Natural killer cell (primary cell): ENCODE measurements at places on chromosomes 16 and 17. TPM values are rescaled to one million over a fixed set of nuclear protein-coding genes. Genes with fewer than 3 reads are reported as not detected.

MYH2 gene
- not detected for total RNA-seq

TNP2 gene
- not detected for total RNA-seq

DOK4 gene
- 2.5 TPM for total RNA-seq

EFNB3 gene
- not detected for total RNA-seq

PLA2G10 gene
- total RNA-seq: not detected

ORC6 gene
- 11.4 TPM for total RNA-seq

SCARF1 gene
- total RNA-seq: 3.1 TPM

MYOCD gene
- not detected for total RNA-seq

HS3ST3A1 gene
- total RNA-seq: 2.5 TPM

USB1 gene
- total RNA-seq: 86.0 TPM

ATP2C2 gene
- not detected for total RNA-seq

TP53TG3D gene
- total RNA-seq: 0.56 TPM

SKAP1 gene
- 227 TPM for total RNA-seq

MYH8 gene
- not detected for total RNA-seq

TBC1D3I gene
- total RNA-seq: 1.3 TPM

KRTAP4-6 gene
- not detected for total RNA-seq

ZNF624 gene
- total RNA-seq: 7.2 TPM

KRTAP4-11 gene
- total RNA-seq: not detected

KRT40 gene
- total RNA-seq: not detected

TBC1D3H gene
- total RNA-seq: not detected

CD19 gene
- total RNA-seq: 2.5 TPM

TBX6 gene
- total RNA-seq: 0.98 TPM

HOXB4 gene
- 6.7 TPM for total RNA-seq

MMP25 gene
- total RNA-seq: 62.2 TPM

GNG13 gene
- not detected for total RNA-seq

TXNDC17 gene
- 15.4 TPM for total RNA-seq

BICDL2 gene
- total RNA-seq: not detected

NCOR1 gene
- 195 TPM for total RNA-seq

LDHD gene
- 1.3 TPM for total RNA-seq

AXIN1 gene
- 100 TPM for total RNA-seq

VTN gene
- not detected for total RNA-seq

HOXB1 gene
- not detected for total RNA-seq

CAPNS2 gene
- total RNA-seq: not detected

ZFHX3 gene
- total RNA-seq: 5.8 TPM

QPRT gene
- total RNA-seq: 6.3 TPM

LPCAT2 gene
- 23.5 TPM for total RNA-seq

SOST gene
- not detected for total RNA-seq

LGALS9B gene
- 40.8 TPM for total RNA-seq

OSBPL7 gene
- 113 TPM for total RNA-seq

CRYBA1 gene
- not detected for total RNA-seq

PLEKHH3 gene
- total RNA-seq: 0.14 TPM

RAB34 gene
- total RNA-seq: 3.7 TPM

CDH1 gene
- not detected for total RNA-seq

SLC5A10 gene
- 0.28 TPM for total RNA-seq

SLC12A3 gene
- not detected for total RNA-seq

PPP1R27 gene
- not detected for total RNA-seq

TMEM88 gene
- total RNA-seq: 45.5 TPM

CBLN1 gene
- total RNA-seq: not detected

TNK1 gene
- 1.7 TPM for total RNA-seq

KRTAP4-9 gene
- not detected for total RNA-seq
